ENCODE measurements at places on chromosomes 12 and 14.

GRCh38 chr14:100733152-100733850 lies 6.6 kb downstream of the DLK1 start:
- H3K4me1 ChIP-seq: peaks cover 1% of the 10 kb centered on the region
- DNase-seq: no peak
- H3K27ac ChIP-seq: no peak overlapping the region
- peaks cover 33% of the 10 kb centered on the region for H3K27me3 ChIP-seq
- no peaks in the 10 kb centered on the region for H3K36me3 ChIP-seq
- no peak overlapping the region for H3K4me3 ChIP-seq

GRCh38 chr14:68402525-68403101 lies 390.3 kb downstream of the ZFP36L1 start:
- peaks cover 4% of the 10 kb centered on the region for H3K4me1 ChIP-seq
- no peaks in the 10 kb centered on the region for H3K36me3 ChIP-seq
- no peak overlapping the region for H3K4me3 ChIP-seq
- no peaks in the 10 kb centered on the region for H3K27me3 ChIP-seq

DNA sequence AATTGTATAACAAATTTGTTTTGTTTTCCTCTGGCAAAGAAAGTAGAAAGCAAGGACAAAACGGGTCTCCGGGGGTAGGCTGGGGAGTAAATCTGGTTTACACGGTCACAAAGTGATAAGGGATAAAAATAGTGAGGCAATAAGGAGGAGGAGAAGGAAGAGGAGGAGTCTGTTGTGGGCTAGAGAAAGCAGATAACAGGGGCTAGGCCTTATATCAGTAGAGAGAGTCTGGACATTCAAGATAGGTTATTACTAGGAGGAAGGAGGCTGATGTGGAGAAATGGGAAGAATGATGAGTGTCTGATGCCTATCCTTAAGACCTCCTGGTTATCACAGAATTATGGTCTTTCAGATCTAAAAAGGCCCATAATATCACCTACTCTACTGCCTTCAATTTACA lies 83.2 kb upstream of the SSTR1 start:
- H3K27me3 ChIP-seq: no peaks in the 10 kb centered on the region
- H3K4me1 ChIP-seq: peaks cover 6% of the 10 kb centered on the region
- DNase-seq: no peak
- no peak overlapping the region for H3K27ac ChIP-seq

- DNase-seq: no peak
- H3K27ac ChIP-seq: no peak overlapping the region
- no peaks in the 10 kb centered on the region for H3K27me3 ChIP-seq
- no peaks in the 10 kb centered on the region for H3K36me3 ChIP-seq
- H3K4me3 ChIP-seq: no peak overlapping the region
- no peaks in the 10 kb centered on the region for H3K4me1 ChIP-seq
These were observed 45.1 kb downstream of the KCNA1 start for GRCh38 chr12:4954621-4955354.

GRCh38 chr14:85535991-85536832 lies 6.3 kb downstream of the FLRT2 start:
- peaks cover 3% of the 10 kb centered on the region for H3K36me3 ChIP-seq
- no peak overlapping the region for H3K4me3 ChIP-seq
- H3K27me3 ChIP-seq: no peaks in the 10 kb centered on the region
- peaks cover 6% of the 10 kb centered on the region for H3K4me1 ChIP-seq

DNA sequence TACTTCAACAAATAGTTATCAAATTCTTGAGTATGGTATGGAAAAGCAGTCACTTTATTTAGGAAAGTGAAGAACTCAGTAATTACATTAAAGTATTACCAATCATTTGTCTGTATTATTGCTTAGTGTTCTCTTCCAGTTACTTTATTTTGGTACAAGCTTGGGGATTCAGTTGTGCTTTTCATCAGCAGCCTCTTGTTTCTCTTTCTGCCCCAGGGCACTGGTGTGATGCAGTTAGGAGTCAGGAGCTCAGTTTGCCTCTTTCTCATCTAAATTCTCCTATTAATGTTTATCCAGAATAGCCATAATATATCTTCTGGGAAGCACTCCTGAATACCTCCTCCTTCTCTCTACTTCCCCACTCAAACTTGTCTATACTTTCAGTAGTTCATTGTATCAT lies 25.7 kb downstream of the PMCH start:
- no peaks in the 10 kb centered on the region for H3K36me3 ChIP-seq
- DNase-seq: no peak
- no peak overlapping the region for H3K27ac ChIP-seq
- no peaks in the 10 kb centered on the region for H3K27me3 ChIP-seq
- no peaks in the 10 kb centered on the region for H3K4me1 ChIP-seq

- H3K36me3 ChIP-seq: no peaks in the 10 kb centered on the region
- H3K4me3 ChIP-seq: no peak overlapping the region
- H3K4me1 ChIP-seq: peaks cover 7% of the 10 kb centered on the region
- H3K27ac ChIP-seq: no peak overlapping the region
These were observed 11.8 kb upstream of the TTC7B start for GRCh38 chr14:90827919-90828610.

DNA sequence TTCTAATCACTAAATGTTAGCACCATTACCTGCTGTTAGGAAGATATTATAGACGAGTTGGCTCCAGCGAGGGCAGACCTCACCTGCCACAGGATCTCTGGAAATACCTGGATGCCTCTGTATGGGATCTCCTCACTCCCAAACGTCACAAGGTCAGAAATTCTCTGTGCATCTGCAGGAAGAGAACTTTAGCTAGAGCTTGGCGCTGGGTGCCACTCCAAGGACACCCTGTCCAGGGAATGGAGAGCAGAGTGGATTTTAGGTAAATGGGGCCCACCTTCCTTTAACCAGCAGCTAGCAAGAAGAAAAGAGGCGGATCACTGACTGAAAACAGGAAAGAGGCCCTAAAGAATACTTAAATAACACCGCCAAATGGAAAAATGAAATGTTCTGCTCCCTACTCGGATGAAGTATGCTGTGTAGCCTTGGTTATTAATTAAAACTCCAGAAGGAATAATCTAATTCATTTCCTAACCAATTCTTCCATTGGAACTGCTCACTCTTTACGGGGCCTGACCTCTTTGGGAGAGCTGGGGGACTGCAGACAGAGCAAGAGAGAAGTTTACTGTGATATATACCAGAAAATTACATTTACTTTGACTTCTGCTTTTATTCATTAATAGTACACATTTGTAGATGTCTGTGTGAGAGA lies 4.2 kb upstream of the FOXG1 start:
- DNase-seq: no peak
- peaks cover 88% of the 10 kb centered on the region for H3K27me3 ChIP-seq
- no peak overlapping the region for H3K27ac ChIP-seq
- H3K4me1 ChIP-seq: peaks cover 19% of the 10 kb centered on the region
- H3K36me3 ChIP-seq: no peaks in the 10 kb centered on the region

GRCh38 chr14:60622210-60622916 lies 26.9 kb downstream of the SIX1 start:
- H3K36me3 ChIP-seq: no peaks in the 10 kb centered on the region
- H3K4me1 ChIP-seq: peaks cover 2% of the 10 kb centered on the region
- no peak overlapping the region for H3K4me3 ChIP-seq
- H3K27ac ChIP-seq: peak overlapping the region; percentile 31

- H3K4me1 ChIP-seq: peaks cover 4% of the 10 kb centered on the region
- DNase-seq: no peak
- no peak overlapping the region for H3K27ac ChIP-seq
- H3K27me3 ChIP-seq: peaks cover 17% of the 10 kb centered on the region
- H3K4me3 ChIP-seq: no peak overlapping the region
- no peaks in the 10 kb centered on the region for H3K36me3 ChIP-seq
These were observed 2.6 kb downstream of the PLA2G1B start for GRCh38 chr12:120324841-120325417.

GRCh38 chr12:104304261-104305009 lies 896 bp downstream of the EID3 start:
- H3K4me1 ChIP-seq: peaks cover 12% of the 10 kb centered on the region
- no peak for DNase-seq
- H3K27ac ChIP-seq: no peak overlapping the region
- no peak overlapping the region for H3K4me3 ChIP-seq

DNA sequence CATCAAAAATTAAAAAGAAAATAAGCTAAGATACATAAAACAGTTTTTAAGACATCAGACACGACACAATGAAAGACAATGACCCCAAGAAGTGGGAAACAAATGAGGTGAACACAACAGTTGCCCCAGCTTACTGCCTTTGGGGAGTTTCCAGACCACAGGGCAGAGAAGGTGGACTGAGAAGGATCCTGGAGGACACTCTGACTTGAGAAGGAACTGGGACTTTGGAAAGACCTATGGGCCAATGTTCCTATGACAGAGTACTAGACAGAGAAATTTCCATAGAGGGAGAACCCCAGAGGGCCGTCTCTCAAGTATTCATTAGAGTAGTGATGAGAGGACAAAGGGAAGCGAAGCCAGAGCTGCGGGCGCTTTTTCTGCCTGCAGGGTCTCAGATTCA lies 6.2 kb upstream of the OR5AU1 start:
- DNase-seq: no peak
- H3K4me1 ChIP-seq: no peaks in the 10 kb centered on the region
- no peak overlapping the region for H3K4me3 ChIP-seq
- H3K36me3 ChIP-seq: no peaks in the 10 kb centered on the region
- peaks cover 22% of the 10 kb centered on the region for H3K27me3 ChIP-seq

- H3K4me3 ChIP-seq: no peak overlapping the region
- H3K27ac ChIP-seq: no peak overlapping the region
These were observed 10.7 kb downstream of the MYO1A start for GRCh38 chr12:57039016-57039798.

DNA sequence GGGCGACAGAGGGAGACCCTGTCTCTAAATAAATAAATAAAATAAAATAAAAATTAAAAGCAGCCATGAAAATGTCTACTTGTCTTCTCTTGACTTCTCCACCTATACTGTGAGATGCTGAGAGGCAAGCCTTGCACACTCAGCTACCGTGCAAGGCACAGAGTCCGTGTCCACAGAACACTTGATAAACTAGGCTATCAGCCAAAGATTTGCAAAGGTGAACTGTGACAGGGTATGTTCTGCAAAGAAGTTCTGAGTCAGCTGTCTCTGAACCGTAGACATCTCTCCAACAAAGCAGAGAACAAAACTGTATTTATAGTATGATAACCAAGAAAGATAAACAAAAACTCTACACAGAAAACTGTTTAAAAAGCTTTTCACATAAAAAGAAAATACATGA lies 35.5 kb downstream of the STXBP6 start:
- H3K27me3 ChIP-seq: no peaks in the 10 kb centered on the region
- no peak for DNase-seq
- no peak overlapping the region for H3K4me3 ChIP-seq
- no peaks in the 10 kb centered on the region for H3K36me3 ChIP-seq
- no peak overlapping the region for H3K27ac ChIP-seq
- H3K4me1 ChIP-seq: no peaks in the 10 kb centered on the region

GRCh38 chr14:69612783-69613130 lies 1.4 kb downstream of the SUSD6 start:
- no peaks in the 10 kb centered on the region for H3K27me3 ChIP-seq
- H3K4me1 ChIP-seq: peaks cover 15% of the 10 kb centered on the region
- H3K27ac ChIP-seq: no peak overlapping the region
- no peaks in the 10 kb centered on the region for H3K36me3 ChIP-seq
- peak overlapping the region; percentile 92 for H3K4me3 ChIP-seq

- no peak overlapping the region for H3K27ac ChIP-seq
- H3K36me3 ChIP-seq: no peaks in the 10 kb centered on the region
- H3K27me3 ChIP-seq: peaks cover 69% of the 10 kb centered on the region
- DNase-seq: peak; percentile 43
These were observed 904 bp downstream of the CACNA1C start for GRCh38 chr12:2053691-2054090.

DNA sequence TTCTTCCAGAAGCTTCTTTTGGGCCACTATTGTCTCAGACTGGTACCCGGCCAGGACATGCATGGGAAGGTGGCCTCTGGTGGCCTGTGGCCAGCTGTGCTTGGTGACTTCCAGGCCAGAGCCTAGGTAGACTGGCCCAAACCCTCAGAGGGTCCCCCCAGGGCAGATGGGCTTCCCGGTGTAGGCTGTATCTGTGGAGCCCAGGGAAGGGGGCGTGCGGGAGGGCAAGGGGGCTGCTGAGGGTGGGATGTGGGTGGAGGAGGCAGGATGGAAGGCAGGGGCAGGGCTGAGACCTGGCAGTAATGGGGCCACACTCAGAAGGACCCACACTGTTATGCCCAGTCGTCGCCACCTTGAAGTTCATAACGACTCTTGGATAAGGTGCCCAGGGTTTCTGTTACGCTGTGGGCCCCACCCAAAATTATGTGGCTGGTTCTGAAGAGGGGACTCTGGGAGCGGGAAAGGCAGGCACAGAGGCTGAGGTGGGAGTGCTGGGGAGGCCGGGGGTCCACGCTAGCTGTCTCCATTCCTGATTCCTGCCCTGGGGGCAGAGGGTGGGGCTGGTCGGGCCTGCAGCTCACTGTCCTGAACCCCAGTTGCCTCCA lies 52.1 kb downstream of the KIF26A start:
- no peaks in the 10 kb centered on the region for H3K36me3 ChIP-seq
- DNase-seq: no peak
- H3K4me3 ChIP-seq: no peak overlapping the region
- H3K4me1 ChIP-seq: peaks cover 3% of the 10 kb centered on the region

- H3K4me3 ChIP-seq: peak overlapping the region; percentile 49
- H3K4me1 ChIP-seq: no peaks in the 10 kb centered on the region
- DNase-seq: peak; percentile 51
- H3K27me3 ChIP-seq: no peaks in the 10 kb centered on the region
These were observed 7.7 kb downstream of the RACGAP1 start for GRCh38 chr12:50017641-50018040.

DNA sequence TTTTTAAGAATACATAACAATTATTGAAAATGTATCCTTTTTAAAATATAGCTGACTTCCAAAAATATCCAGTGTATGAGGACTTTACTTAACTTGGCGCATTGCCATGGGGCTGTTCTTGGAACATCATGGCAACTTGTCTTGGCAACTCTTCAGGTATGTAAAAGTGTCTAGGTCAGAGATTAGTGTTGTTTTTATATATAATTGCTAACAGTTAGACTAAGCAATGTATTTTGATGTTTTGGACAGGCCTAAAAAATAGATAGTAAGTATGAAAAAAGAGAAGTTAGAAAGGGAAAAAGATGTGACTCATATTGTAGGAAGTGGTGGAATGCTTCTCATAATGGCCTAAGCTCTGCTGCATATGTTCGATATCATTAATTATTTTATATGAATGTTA lies 70.9 kb downstream of the MON2 start:
- peaks cover 4% of the 10 kb centered on the region for H3K4me1 ChIP-seq
- H3K27ac ChIP-seq: no peak overlapping the region
- H3K4me3 ChIP-seq: no peak overlapping the region
- peak; percentile 29 for DNase-seq

- H3K4me3 ChIP-seq: no peak overlapping the region
- DNase-seq: peak; percentile 24
- H3K4me1 ChIP-seq: no peaks in the 10 kb centered on the region
- no peaks in the 10 kb centered on the region for H3K36me3 ChIP-seq
- no peak overlapping the region for H3K27ac ChIP-seq
These were observed 166.2 kb downstream of the CHST11 start for GRCh38 chr12:104622928-104623327.

- no peak overlapping the region for H3K4me3 ChIP-seq
- peaks cover 2% of the 10 kb centered on the region for H3K4me1 ChIP-seq
- H3K27me3 ChIP-seq: peaks cover 11% of the 10 kb centered on the region
- H3K27ac ChIP-seq: no peak overlapping the region
- H3K36me3 ChIP-seq: no peaks in the 10 kb centered on the region
- DNase-seq: no peak
These were observed 21.8 kb downstream of the HOXC4 start for GRCh38 chr12:54075409-54075808.
